Amygdala (tissue), 56 donors: ENCODE measurements at places on chromosomes 7 and 10.

DNA sequence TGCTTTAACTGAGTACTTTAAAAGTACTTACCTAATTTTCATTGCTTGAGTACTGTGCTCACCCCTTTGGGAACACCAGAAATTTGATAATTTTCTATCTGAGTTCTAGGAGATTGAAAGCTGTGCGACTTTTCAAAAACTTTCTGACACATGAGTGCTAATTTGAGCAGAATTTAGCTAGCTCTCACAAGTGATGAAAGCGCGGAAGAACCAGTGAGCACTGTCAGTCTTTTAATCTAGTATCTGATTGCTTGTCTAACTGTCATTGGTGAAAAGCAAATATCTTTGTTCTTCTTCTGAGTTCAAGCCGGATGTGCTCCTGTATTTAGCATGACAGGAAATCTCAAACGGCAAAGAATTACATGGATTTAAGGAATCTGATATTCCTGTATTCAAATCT lies 899.4 kb downstream of the CNTNAP2 start:
- no peak for DNase-seq

DNA sequence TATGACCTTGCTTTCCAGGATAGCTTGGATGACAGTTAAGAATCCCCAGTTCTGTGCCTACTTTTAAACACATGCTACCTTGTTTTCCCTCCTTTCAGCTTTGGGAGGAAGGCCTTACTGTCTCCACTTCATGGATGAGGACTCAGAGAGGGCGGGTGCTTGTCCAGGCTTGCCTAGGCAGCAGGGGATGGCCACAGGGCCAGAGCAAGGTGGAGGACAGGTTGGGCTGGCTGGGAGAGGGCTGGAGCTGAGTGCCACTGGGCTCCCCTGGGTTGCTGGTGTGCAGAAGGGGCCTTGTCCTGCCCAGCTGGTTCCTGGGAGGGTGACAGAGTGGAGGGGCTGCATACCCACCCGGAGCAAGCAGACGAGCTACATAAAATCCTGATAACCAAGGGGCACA lies 117.8 kb downstream of the GRK5 start:
- no peak for DNase-seq

GRCh38 chr7:79272938-79273337 lies 180.5 kb downstream of the MAGI2 start:
- no peak for DNase-seq

GRCh38 chr10:120424198-120424464 lies 32.9 kb upstream of the PLPP4 start:
- DNase-seq, result no peak

DNA sequence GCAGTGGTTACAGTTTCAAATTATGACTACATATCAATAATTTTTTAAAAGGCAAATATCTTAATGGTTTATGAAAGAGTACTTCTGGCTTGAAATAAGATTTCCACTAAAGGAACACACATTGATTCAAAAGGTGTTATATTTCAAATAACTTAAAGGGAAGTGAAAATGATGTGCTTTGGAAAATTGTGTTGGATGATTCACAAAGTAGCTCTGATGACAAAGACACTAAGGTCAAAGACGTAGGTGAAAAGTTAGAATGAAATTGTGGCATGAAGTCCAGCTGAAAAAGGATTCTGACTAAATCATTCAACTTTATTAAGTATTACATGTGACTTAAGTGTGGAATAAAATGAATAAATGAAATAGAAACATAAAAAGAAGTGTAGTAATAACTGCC lies 20.8 kb upstream of the OR2A5 start:
- DNase-seq, result no peak

GRCh38 chr10:25561758-25562157 lies 372.3 kb upstream of the MYO3A start:
- no peak for DNase-seq

DNA sequence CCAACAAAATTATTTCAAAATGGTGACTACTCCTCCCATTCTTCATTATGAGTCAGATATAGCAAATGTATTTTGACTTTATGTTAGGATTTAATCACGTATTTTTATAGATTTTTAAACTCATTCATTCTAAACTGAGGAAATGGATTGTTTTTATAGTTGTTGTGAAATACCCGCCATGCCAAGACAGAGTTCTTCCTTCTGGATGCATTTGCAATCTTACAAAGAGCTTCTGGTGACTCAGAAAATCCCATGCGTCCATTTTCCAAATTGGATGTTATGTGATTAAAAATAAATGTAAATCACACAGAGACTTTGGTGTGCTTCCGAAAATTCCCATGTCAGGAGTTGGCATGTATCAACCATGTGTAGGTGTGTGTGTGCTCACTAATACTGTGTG lies 179.3 kb downstream of the TRIL start:
- no peak for DNase-seq

DNA sequence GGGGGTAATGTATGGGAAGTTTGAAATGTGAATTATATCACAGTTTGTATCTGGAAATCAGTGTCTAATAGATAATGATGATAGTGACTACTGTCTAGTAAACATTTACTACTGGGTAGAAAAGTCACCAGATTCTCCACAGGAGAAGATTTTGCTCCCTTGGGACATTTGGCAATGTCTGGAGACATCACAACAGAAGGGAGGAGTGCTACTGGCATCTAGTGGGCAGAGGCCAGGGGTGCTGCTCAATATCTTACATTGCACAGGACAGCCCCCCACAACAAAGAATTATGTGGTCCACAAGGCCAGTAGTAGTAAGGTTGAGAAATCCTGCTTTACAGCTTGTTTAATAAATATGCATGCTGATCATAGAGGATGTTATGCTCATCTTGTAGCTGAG lies 92.3 kb upstream of the PRPS1L1 start:
- DNase-seq, result no peak

GRCh38 chr10:78991187-78991586 lies 77.6 kb upstream of the ZMIZ1 start:
- DNase-seq, result no peak

- DNase-seq, result no peak
Measured at GRCh38 chr10:86250399-86250798, 116.2 kb downstream of the GRID1 start.

DNA sequence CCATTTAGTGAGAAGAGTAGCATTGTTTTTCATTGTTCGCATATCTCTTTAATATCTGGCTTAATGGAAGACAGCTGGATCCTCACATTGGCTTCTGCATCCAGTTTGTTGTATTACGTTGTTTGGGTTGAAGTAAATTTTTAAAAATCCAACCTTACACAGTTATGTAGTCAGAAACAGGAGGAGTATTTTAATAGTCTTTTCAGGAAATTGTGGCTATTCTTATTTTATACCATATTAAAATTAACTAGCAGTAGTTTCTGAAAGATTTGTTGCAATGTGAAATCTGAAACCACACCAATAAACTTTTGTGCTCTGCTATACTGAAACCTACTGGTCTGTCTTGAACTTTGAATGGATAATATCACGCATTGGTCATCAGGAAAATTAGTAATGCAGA lies 27.9 kb downstream of the MYPN start:
- no peak for DNase-seq

GRCh38 chr10:132701099-132701845 lies 84.7 kb downstream of the NKX6-2 start:
- no peak for DNase-seq

- no peak for DNase-seq
Measured at GRCh38 chr7:87354749-87355148, 9.3 kb downstream of the CROT start.

DNA sequence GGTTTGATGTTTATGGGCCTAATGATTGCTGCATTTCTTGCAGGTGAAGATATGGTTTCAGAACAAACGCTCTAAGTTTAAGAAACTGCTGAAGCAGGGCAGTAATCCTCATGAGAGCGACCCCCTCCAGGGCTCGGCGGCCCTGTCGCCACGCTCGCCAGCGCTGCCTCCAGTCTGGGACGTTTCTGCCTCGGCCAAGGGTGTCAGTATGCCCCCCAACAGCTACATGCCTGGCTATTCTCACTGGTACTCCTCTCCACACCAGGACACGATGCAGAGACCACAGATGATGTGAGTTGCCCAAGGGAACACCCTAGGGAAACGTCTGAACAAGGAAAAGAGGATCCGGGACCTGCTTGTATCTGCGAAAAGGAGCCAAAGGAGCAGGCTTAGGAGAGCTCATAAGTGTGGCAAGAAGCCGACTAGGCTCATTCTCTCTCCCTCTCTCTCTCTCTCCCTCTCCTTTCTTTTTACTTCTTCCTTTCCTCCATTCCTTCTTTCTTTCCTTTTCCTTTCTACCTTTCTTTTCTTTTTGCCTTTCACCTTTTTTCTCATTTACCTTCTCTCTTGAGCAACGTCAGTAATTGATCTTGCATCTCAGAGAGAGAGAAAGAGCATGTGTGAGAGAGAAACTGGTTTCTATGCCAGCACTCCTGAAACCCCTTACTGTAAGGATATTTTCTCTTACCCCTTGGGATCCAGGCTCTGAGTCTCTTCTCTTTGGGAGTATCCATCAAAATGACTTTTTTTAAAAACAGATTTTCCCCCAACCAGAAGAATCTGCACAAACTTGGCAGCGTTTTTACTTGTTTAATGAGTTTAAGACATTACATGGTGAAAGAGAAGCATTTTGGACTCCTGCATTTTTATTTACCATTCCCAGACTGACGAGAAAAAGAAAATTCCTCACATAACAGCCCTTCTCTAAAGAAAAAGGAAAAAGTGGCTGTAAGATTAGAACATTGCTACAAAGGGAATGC lies 4.7 kb downstream of the DLX6 start:
- DNase-seq, result no peak

DNA sequence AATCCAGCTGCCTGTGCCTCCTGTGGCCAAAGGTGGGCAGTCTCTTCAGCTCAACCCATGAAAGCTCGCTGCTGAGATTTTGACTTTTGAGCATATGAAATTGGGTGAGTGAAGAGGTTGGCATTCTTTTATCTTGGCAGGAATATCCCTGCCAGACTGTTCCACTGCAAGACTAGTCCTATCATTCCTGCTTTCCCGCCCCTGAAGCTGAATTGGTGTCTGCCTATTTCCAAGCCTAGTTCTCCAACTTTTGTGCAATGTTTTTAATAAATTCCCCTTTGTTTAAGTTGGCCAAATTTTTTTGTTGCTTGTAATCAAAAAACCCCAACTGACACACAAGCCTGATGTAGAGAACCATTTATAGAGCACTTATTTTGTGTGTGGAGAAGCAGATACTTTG lies 34.8 kb upstream of the BICC1 start:
- no peak for DNase-seq

GRCh38 chr7:3482147-3482921 lies 181.3 kb downstream of the SDK1 start:
- no peak for DNase-seq
